A549 treated with GW870086 at 1 μM for 4 hours (cell line): ENCODE measurements at places on chromosomes 7 and 10. TPM values are rescaled to one million over a fixed set of nuclear protein-coding genes. Genes with fewer than 3 reads are reported as not detected.

Gene ATP5MK
- 505 to 614 TPM (median 526 TPM) in 5 replicates for total RNA-seq

Gene NUTM2E
- 0.23 to 0.87 TPM (median 0.43 TPM) in 5 replicates for total RNA-seq

Gene MLXIPL
- 1.2 to 1.5 TPM (median 1.3 TPM) in 5 replicates for total RNA-seq

Gene ALOX5
- total RNA-seq = 0.17 to 0.56 TPM (median 0.31 TPM) in 5 replicates

Gene CUBN
- 0.02 to 0.23 TPM (median 0.17 TPM) in 4 of 5 replicates, not detected in the other for total RNA-seq

Gene SLC26A3
- not detected in 5 replicates for total RNA-seq

Gene GRIFIN
- not detected in 5 replicates for total RNA-seq

Gene TMEM229A
- total RNA-seq = not detected in 5 replicates

Gene CLDN15
- total RNA-seq = 7.0 to 11.5 TPM (median 10.7 TPM) in 5 replicates
